ENCODE measurements at places on chromosomes 3 and 15. TPM values are rescaled to one million over a fixed set of nuclear protein-coding genes. Genes with fewer than 3 reads are reported as not detected.

DNA sequence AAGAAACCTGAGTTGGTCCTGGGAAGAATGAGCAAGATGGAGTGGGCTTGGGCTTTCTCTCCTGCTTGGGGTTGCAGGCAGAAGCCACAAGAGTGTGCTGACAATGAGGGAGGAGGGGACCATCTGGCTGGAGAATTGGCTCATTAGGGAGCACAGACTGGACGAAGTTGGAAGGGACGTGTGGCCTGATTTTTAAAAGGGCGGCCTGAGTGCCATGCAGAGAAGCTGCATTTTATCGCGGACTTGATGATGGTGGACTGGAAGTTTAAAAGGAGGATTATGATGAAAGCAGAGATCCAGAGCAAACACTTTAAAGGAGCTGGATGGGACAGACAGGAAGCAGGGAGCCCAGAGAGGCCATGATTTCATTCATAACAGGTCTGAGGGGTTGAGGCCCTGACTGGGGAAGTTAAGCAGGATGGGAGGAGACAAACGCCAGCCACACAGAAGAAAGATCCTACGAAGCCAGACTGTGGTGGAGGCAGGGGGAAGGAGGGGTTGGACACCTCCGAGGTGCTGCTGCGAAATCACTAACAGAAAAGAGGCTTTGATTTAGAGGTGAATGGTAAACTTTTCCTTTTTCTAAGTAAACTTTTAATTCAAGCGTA, 23.6 kb downstream of the TLNRD1 start:
- no peak for DNase-seq

- DNase-seq = no peak
Observed at GRCh38 chr3:107329088-107329487, 48.2 kb upstream of the CCDC54 start.

DNA sequence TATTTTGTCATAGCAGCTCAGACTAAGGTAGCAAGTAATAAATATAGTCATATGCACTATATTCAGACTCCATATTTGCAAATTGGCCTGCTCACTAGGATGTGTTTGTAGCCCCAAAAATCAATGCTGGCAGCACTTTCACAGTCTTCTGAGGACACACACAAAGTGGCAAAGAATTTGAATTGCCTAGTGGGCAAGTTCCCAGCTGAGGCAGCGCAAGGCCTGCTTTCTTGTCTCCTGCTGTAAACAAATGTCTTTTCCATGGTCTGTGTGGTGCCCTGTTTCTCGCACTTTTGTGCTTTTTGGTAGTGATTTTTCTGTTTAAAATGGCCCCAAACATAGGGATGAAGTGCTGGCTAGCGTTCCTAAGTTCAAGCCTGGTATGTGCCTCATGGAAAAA, 416.0 kb downstream of the OCA2 start:
- DNase-seq = no peak

GRCh38 chr3:108334701-108335100, 38.4 kb downstream of the HHLA2 start:
- no peak for DNase-seq

DNA sequence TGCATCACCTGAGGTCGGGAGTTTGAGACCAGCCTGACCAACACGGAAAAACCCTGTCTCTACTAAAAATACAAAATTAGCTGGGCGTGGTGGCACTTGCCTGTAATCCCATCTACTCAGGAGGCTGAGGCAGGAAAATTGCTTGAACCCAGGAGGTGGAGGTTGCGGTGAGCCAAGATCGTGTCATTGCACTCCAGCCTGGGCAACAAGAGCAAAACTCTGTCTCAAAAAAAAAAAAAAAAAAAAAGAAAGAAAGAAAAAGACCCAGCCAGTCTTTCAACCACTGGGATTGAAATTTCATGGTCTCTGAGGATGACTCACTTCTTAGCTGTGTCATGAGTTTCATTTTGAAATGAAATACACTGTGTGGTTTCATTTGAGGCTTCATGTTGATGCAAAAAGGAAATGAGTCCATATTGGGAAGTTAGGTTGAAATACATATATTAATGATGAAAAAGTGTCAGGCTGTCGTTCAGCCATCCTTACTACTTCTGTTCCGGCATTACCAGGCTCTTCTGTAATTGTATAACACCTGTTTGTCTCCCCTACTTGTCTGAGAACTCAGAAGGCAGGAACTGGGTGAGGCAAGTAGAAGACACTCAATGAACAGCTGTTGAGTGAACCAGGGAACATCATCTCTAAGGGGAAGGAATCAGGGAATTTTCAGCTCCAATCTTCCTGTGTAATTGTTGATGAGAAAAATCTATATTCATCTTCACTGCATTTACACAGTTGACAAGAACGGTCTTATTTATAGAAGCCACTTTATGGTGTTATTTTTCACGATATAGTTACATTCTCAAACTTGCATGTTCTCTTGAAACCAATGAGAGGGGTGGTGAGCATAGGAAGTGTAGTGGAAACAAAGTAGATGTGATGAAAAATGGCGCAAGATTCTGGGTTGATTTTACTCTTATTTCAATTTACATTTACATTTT, 87.4 kb downstream of the NFKBIZ start:
- DNase-seq = no peak

Gene HRG
- total RNA-seq = 324 TPM

Gene SLC7A14
- total RNA-seq = 0.10 TPM

DNA sequence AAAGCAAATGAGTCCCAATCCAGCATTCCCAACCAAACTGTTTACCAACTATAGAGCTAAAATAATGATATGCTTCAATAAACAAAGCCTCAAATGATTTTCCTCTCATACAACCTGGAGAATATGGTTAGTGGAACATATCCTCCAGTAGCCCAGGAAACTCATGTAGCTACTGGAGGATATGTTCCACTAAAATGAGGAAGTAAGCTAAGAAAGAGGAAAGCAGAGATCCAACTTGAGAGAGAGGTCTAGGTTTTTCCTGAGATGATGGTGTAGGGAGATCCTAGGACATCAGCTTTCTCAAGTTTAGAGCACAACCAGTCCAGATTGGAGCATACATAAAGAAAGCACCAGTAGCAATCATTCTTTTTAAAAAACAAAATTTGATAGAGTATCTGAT, 44.6 kb upstream of the SLC4A7 start:
- no peak for DNase-seq
